ENCODE measurements at places on chromosomes 12 and 14.
A peak's percentile ranks its signal among the peaks of the same experiment; 100 is the strongest.

- DNase-seq, result no peak
Measured at GRCh38 chr14:102900631-102901571, 21.6 kb upstream of the AMN start.

DNA sequence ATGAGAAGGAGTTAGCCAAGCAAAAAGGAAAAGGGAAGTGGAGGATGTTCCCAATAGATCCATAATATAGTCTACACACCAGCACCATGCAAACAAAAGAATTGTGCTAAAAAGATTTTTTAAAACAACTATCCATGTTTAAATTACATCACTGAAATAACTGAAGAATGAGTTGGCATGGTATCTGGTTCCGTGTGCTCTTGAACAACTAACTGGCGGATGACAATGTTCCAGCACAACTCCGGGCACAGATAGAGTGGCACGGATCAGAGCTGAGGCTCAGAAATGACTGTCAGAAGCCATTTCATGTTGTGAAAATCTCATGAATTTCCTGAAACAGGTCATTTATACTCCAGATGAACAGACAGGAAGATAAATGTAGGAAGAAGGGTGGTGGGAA lies 153.1 kb downstream of the HMGA2 start:
- no peak for DNase-seq

- DNase-seq, result no peak
Measured at GRCh38 chr12:112282920-112283319, 99.3 kb downstream of the HECTD4 start.

GRCh38 chr12:109702111-109702841 lies 11.3 kb upstream of the FAM222A start:
- DNase-seq, result no peak

- no peak for DNase-seq
Measured at GRCh38 chr12:42288544-42288943, 37.4 kb downstream of the ZCRB1 start.

DNA sequence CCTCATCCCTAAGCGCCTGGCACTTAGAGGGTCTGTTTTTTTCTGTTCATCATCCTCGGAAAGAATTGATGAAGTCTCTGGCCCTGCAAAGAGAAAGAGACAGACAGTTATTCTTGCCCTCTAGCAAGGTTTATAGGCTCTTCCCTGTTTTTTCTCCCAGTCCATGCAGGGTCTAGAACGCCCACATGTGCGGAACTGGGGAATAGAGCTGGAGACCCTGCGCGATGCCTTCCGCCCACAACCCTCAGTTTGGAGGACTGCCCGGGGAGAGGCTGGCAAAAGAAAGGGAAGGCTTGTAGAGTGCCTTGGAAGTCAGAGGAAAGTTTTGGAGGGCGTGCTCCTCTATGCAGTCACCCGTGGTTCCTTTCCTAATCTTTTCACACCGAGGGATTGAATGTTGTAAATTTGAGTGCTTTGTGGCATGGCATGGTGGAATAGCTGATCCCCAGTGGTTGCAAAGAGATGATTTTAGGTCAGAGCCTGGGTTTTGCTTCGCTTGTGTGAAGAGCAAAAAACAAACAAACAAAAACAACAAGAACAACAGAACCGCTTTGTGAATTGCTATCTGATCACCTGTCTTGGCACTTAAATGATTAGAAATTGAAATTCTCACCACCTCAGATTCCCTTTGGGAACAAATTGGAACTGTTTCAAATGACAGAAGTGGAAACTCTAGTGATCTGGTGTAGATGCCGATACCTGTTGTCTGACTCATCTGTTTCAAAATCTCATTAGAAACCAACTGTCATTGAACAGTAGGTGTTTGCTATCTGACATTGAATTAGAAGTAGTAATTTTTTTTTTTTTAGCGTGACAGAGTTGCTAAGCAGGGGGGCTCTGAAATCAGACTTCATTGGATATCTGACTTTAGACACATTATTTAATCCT lies 947 bp downstream of the GAS2L3 start:
- DNase-seq, result no peak

GRCh38 chr12:49108958-49109404 lies 1.7 kb downstream of the LMBR1L start:
- peak; percentile 54 for DNase-seq

GRCh38 chr12:72288911-72289310 lies 16.7 kb downstream of the TRHDE start:
- no peak for DNase-seq

DNA sequence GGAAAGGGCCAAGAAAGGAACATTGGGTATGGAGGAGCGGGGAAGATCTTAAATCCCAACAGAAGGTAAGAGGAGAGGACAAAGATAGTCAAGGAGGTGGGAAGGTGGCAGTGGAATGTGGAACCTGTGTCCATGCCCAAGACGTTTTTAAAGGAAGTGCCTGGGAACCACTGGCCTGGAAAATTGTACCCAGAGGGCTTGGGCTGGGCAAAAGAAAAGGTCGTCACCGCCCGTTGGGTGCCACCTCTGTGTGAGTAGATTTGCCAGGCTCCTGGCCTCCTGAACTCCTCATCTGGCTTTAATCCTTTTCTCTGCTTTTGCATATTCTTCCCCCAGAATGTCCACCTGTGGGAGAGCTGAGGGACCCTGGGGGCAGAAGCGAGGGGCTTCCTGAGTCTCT lies 32.6 kb downstream of the JDP2 start:
- no peak for DNase-seq

- no peak for DNase-seq
Measured at GRCh38 chr12:113208041-113208934, 13.0 kb upstream of the TPCN1 start.

All from muscle of back (tissue), 13 donors.